Ascending aorta (tissue), 2 donors: ENCODE measurements at places on chromosomes 16 and 17.
A peak's percentile ranks its signal among the peaks of the same experiment; 100 is the strongest.

- no peaks in the 10 kb centered on the region for H3K4me1 ChIP-seq
- H3K27ac ChIP-seq, result no peak overlapping the region
- no peak overlapping the region for H3K4me3 ChIP-seq
These were observed 33.5 kb upstream of the DOC2B start for GRCh38 chr17:214881-215331.

DNA sequence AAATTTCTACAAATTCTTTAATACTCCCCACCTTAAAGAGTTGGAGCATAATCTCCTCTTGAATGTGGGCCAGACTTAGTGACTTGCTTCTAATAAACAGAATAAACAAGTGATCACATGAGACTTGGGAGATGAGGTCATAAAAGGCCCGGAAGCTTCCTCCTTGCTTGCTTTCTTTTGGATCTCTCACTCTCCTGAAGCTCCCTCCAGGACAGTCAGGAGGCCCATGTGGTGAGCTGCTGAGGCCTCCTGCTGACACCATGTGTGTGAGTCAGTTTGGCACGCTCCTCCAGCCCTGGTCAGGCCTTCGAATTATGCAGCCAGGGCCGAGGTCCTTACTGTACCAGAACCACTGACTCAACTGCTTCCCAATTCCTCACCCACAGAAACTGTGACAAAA lies 53.2 kb downstream of the NDEL1 start:
- peak; percentile 89 for DNase-seq
- H3K27me3 ChIP-seq, result no peaks in the 10 kb centered on the region
- no peaks in the 10 kb centered on the region for H3K4me1 ChIP-seq
- no peak overlapping the region for H3K4me3 ChIP-seq
- H3K27ac ChIP-seq, result peak overlapping the region; percentile 55

GRCh38 chr16:56106527-56106926 lies 84.8 kb upstream of the GNAO1 start:
- no peak overlapping the region for H3K4me3 ChIP-seq
- no peak overlapping the region for H3K27ac ChIP-seq
- DNase-seq, result no peak

GRCh38 chr17:32327911-32328310 lies 14.1 kb downstream of the C17orf75 start:
- H3K4me1 ChIP-seq, result no peaks in the 10 kb centered on the region
- no peak for DNase-seq
- no peaks in the 10 kb centered on the region for H3K36me3 ChIP-seq
- no peak overlapping the region for H3K4me3 ChIP-seq
- H3K27ac ChIP-seq, result no peak overlapping the region

GRCh38 chr17:79165756-79166473 lies 91.3 kb downstream of the ENGASE start:
- no peak overlapping the region for H3K27ac ChIP-seq
- H3K27me3 ChIP-seq, result peaks cover 8% of the 10 kb centered on the region
- no peak overlapping the region for H3K4me3 ChIP-seq
- H3K4me1 ChIP-seq, result no peaks in the 10 kb centered on the region

DNA sequence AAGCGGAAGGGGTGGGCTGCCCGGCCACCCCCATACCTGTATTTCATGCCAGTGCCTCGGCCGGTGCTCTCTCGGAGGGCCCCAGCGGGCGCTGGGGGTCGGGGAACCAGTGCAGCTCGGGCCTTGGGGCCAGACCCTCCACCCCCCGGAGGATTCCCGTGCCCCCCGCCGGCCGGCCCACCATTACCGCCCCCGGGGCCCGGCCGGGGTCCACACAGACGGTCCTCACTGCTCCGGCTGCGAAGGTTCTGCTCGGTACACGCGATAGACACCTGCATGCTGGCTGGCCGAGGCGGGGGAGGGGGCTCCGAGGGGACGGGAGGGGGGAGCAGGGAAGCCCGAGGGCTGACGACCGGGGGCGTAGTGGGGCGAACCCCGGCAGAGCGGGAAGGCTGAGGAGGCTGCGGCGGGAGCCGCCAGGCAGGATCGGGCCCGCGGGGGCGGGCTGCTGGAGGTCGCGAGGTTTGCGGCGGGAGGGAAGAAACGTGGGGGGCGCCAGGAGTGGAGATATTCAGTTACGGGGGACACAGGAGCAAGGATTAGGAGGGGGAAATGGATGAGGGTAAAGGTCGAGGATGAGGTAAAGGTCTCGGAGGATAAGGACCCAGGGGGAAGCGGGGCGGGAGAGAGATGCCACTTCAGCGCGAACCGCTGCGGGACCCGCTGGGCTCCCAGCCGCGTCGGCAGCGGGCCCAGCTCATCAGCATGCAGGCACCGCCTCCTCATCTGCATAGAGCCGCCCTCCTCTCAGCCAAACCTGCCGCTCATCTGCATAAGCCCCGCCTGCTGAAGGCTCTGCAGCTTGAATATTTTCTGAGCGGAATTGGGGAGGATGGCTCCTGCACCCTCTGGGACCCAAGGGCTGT lies at the start of gene KCNAB3:
Gene KCNAB3, minus strand, starts transcription at position 699 of the 866 bp plus-strand sequence. Its CDS starts 421 bp downstream, at position 278.
- H3K4me1 ChIP-seq, result peaks cover 12% of the 10 kb centered on the region
- H3K4me3 ChIP-seq, result no peak within 1 kb of the TSS
- no peak for DNase-seq
- H3K27me3 ChIP-seq, result no peaks in the 10 kb centered on the region
- H3K36me3 ChIP-seq, result peaks cover under 1% of the 10 kb centered on the region

DNA sequence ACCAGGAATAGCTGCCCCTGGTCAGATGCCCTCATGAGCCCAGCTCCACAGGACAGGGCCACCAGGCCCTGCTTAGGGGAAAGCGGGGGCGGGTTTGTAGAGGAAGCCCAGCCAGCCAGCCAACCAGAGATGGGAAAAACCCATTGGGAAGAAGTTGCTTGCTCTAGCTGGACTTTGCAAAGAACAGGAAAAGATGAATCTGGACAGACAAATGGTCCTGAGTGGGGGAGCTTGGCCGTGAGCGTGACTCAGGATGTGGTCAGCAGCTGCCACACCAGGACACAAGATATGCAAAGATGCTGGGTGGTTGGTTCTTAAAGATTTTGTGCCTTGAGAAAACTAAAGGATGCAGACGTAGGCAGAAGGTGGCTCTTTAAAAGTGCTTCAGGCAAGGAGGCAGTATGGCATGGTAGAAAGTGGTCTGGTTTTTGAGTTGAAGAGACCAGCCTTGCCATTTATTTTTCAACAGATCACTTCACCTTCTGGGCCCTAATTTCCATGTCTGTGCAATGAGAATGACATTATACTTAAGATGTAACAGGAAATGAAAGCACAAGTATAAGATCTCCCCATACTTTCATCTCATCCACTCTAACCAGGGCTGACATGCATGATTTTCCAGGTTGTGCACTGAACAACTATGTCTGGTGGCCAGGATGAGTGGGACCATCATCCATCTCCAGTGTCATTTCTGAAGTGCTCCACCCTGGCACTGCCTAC lies 27.8 kb upstream of the HEATR6 start:
- H3K4me3 ChIP-seq, result no peak overlapping the region
- H3K27me3 ChIP-seq, result no peaks in the 10 kb centered on the region
- no peak overlapping the region for H3K27ac ChIP-seq
- no peak for DNase-seq

- H3K36me3 ChIP-seq, result no peaks in the 10 kb centered on the region
- H3K27me3 ChIP-seq, result no peaks in the 10 kb centered on the region
- peak overlapping the region; percentile 39 for H3K27ac ChIP-seq
- H3K4me1 ChIP-seq, result peaks cover 4% of the 10 kb centered on the region
These were observed 4.5 kb upstream of the ACSF2 start for GRCh38 chr17:50421308-50422051.

DNA sequence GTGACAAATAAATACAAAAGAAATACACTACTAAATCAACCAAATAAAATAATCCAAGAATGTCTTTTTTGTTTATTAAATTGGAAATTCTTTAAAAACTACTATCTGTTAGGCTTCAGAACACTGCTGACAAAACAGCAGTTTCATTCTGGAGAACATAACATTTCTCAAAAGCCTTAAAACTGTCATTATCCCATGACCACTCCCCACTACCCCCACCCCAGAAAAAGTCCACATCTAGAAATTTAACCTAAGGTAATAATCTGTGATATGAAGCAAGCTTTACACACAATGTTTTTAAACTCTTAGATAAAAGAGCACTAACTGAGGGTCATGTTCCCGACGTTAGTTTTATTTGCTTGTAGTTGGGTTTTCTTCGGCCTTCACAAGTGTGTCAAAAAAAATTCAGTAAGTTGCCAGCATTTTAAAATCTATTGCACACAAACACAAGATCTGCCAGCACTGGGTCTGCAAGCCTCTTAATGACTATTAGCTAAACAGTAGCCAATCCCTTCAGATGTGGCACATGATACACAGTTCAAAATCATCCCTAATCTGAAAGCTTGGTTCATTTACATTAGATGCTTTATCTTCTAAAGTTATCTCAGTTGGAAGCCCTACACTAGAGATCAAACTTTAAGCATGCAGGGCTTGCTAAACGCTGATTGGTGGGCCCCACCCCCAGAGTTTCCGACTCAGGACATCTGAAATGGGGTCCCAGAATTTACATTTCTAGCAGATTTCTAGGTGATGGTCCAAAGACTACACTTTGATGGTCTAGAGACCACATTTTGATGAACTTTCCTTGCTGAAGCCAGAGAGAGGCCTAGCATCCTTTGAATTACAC lies 75.2 kb downstream of the KANSL1 start:
- no peak overlapping the region for H3K4me3 ChIP-seq
- H3K36me3 ChIP-seq, result no peaks in the 10 kb centered on the region
- no peak overlapping the region for H3K27ac ChIP-seq
- no peaks in the 10 kb centered on the region for H3K27me3 ChIP-seq
- DNase-seq, result no peak
- H3K4me1 ChIP-seq, result peaks cover 4% of the 10 kb centered on the region
